ENCODE measurements at places on chromosomes 11 and 22.

DNA sequence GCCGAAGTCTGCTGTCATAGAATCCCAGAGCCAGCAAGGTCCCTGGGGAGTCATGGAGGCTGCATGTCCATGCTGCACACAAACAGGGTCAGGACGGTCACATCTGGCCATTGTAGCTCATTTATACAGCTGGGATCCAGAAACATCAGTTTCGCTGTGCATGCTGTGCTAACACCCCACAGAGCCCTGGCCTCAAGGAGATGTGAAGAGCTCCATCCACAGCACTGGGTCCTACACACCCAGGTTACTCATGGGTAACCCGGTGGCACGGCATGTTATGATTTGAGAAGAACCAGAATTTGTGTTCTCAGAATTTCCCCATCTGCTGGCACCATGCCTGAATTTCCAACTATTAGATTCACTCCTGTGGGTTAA, 146.3 kb upstream of the ARHGAP20 start:
- DNase-seq, result no peak

GRCh38 chr11:48033918-48034341, 53.6 kb downstream of the PTPRJ start:
- DNase-seq, result no peak

GRCh38 chr22:17633217-17633997, 4.9 kb upstream of the ATP6V1E1 start:
- DNase-seq, result no peak

DNA sequence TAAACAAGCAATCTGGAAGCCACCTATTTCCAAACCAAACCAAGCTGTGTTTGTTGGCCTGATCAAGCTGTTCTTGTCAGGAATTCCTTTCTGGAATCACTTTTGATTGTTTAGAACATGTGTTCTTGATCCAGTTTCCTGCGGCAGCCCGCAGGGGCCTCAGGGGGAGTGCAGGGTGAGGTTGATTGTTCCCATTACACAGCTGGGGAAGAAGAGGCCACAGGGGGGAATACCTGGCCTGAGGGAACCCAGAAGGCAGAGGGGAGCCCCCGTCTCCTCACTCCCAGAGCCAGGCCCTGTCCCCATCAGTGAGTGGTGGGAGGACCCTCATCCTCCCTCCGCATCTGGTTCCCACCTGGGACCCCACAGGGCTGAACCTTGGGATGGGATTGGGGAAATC, 4.2 kb downstream of the MRGPRD start:
- DNase-seq, result no peak

DNA sequence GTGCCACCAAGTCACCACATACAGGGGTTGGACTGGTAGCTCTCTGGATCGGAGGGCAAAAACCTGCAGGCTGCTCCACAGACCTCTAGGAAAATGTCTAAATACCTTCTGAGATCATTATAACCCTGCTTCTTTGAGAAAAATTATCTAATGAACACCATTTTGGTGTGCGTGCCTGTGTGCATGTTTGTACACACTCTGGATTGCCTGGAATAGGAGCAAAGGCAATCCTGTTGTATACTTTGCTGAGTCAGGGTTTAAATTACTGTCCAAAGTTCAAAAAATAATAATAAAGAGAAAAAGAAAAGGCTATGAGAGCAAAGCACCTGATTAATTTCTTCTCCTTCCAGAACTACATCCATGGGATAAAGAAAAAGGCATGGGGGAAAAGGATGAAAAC, 11.0 kb downstream of the JAML start:
- no peak for DNase-seq

DNA sequence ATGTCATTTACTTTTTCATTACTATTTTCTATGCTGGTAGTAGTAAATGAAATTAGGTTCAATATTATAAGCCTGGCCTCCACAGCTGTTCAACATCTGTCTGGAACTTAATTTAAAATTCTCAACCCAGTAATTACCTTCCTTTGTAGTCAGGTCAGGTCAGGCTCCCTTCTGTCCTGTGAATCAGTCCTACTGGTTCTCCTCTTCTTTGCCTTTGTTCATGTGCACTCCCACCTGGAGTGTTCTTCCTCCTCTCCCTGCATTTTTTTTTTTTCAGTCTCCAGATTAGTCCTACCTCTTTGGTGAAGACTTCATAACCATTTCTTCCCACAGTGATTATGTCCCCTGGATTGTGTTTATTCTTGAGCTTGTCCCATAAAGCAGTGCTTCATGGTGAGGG, 67.9 kb downstream of the DKK3 start:
- no peak for DNase-seq

- DNase-seq, result no peak
Observed at GRCh38 chr11:9253086-9253485, 12.1 kb downstream of the DENND5A start.

GRCh38 chr11:47766509-47767227, 473 bp downstream of the FNBP4 start:
- DNase-seq, result no peak

All from RWPE2 (cell line).